ENCODE measurements at places on chromosomes 12 and 14. TPM values are rescaled to one million over a fixed set of nuclear protein-coding genes. Genes with fewer than 3 reads are reported as not detected.

DNA sequence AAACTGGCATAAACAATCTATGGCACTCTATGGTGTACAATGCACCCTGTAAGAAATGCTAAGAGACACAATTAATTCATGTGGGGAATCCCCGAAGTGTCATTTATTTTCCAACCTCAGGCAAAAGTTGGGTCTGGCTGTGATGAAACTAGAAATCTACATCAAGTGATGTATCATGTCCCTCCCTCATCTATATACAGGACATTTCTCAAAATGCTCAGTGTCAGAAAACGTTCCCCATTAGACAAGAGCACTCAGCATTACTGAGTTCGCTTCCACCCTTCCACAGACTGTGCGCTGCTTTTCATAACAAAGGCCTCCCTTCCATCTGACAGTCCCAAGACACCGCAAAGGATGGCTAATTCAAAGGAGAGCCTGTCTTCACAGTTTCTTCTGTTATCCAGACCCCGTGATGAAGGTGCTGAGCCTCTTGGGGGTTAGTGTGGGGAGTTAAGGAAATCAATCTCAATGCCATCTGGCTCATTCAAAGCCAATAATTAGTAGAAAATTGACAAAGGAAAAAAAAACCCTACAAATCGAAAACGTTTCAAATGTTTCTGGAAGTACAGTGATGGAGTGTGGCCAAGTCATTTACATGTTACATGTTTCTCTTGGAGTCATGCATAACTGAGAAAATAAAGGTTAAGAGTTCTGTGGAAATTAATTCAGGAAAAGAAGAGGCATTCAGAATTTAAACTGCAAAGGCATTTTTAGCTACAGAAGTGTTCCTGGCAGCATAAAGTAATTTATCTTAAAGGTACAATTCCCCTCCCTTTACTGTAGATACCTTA is 7.5 kb downstream of the CCDC88C start:
- DNase-seq: no peak
- peaks cover 10% of the 10 kb centered on the region for H3K4me1 ChIP-seq
- H3K4me3 ChIP-seq: no peak overlapping the region
- H3K27ac ChIP-seq: peak overlapping the region; percentile 62

GRCh38 chr12:121996945-121997612 is 24.6 kb upstream of the BCL7A start:
- H3K36me3 ChIP-seq: no peaks in the 10 kb centered on the region
- H3K27ac ChIP-seq: no peak overlapping the region
- no peak for DNase-seq
- H3K27me3 ChIP-seq: no peaks in the 10 kb centered on the region

DNA sequence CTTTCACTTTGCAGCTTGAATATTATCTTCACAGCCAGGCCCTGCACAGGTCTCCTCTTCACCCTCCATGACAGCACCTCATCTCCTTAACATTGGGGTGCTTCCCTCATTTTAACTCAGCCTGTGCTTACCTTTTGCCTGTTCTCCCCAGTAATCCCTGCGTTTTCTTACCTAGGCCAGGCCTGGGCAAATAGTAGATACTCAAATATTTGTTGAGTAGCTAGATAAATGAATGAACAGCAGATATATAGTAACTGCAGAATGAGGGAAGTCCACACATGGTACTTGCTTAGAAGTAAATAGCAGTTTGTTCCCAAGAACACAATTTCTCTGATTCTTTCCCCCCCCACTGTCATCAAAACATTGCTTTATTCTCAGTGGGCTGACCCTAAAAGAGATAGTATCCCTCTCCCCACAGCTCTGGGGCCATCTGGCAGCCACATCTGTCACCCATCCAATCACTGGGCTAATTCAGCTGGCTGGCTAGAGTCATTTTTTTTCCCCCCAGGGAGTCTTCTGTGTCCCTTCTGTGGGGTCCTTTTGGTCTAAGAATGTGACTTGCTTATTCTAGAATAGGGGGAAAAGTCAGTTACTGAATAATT is 43.2 kb downstream of the APPL2 start:
- no peak overlapping the region for H3K27ac ChIP-seq
- H3K4me1 ChIP-seq: no peaks in the 10 kb centered on the region
- DNase-seq: no peak
- H3K36me3 ChIP-seq: peaks cover 44% of the 10 kb centered on the region
- no peak overlapping the region for H3K4me3 ChIP-seq

DNA sequence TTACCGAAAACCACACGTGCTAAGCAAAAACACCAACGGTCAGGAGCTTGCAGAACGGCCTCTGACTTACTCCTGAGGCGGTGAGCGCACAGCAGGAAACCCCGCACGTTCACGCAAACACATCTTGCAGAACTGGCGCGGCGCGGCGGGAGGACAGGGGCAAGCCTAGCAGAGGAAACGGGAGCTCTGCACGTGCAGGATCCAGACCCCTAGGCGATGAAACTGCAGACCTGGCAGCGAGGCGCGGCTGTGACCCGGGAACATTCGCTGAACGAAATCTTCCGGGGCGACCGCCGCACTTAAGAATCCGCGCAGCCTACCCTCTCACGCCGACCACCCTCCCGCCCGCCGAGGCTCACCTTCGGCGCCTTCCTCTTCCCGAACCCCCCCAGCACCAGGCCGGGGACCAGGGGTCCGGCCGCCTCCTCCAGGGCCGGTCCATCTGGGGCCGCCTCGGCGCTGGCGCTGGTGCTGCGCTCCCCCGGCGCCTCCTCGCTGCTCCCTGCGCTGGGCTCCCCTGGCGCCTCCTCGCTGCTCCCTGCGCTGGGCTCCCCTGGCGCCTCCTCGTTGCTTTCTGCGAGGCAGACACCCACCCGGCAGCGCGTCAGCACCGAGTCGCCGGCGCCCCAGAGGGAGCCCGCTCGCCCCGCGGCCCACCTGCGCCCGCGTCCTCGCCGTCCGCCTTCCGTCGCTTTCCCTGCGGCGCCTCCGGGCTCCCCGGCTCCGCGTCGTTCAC is 615 bp downstream of the DDX51 start:
- peak overlapping the region; percentile 89 for H3K4me3 ChIP-seq
- peak overlapping the region; percentile 84 for H3K27ac ChIP-seq
- no peak for DNase-seq
- no peaks in the 10 kb centered on the region for H3K27me3 ChIP-seq
- peaks cover 22% of the 10 kb centered on the region for H3K4me1 ChIP-seq

- H3K4me1 ChIP-seq: no peaks in the 10 kb centered on the region
- H3K4me3 ChIP-seq: no peak overlapping the region
- H3K27me3 ChIP-seq: no peaks in the 10 kb centered on the region
- H3K36me3 ChIP-seq: no peaks in the 10 kb centered on the region
- H3K27ac ChIP-seq: no peak overlapping the region
- no peak for DNase-seq
Observed at GRCh38 chr12:25056011-25056410, 107.1 kb upstream of the BCAT1 start.

GRCh38 chr12:130162267-130162666 is at the start of gene FZD10:
Gene FZD10, plus strand, starts transcription at chr12:130162464. Its CDS starts 479 bp downstream, at chr12:130162943.
- peak within 1 kb of the TSS; percentile 29 for H3K4me3 ChIP-seq
- peaks cover 15% of the 10 kb centered on the region for H3K4me1 ChIP-seq
- DNase-seq: peak; percentile 26
- H3K27me3 ChIP-seq: peaks cover 87% of the 10 kb centered on the region
- no peaks in the 10 kb centered on the region for H3K36me3 ChIP-seq

DNA sequence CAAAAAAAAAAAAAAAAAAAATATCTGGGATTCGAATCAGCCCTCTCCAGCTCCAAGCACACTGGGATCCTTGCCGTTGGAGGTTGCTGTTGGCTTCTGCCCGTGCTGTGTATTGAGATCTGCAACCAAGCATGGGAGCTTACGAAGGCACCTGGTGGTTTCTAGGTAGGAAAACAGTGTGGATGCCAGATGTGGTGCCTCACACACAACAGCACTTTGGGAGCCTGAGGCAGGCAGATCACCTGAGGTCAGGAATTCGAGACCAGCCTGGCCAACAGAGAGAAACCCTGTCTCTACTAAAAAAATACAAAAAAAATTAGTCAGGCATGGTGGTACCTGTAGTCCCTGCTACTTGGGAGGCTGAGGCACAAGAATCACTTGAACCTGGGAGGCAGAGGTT is 47.4 kb downstream of the ATF7 start:
- H3K36me3 ChIP-seq: peaks cover 2% of the 10 kb centered on the region
- H3K27ac ChIP-seq: no peak overlapping the region
- no peak overlapping the region for H3K4me3 ChIP-seq
- H3K4me1 ChIP-seq: peaks cover 31% of the 10 kb centered on the region
- H3K27me3 ChIP-seq: no peaks in the 10 kb centered on the region
- DNase-seq: no peak

DNA sequence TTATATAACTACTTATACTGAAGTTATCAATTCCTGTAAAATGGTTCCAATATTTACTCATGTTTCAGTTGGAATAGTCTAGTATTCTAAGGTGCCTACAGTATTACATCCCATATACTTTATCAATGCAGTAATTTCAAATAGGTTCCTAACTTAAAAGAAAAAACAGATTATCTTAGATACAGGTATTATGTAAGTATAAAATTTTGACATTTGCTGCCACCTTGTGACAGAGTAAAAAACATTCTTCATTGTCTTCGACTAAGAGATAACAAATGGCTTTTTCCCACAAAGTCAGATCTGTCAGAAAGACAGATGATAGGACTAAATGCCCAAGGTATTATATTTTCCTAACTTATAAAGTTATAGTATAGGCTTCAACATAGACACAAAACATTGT is 78.7 kb downstream of the TXNDC16 start:
- H3K27me3 ChIP-seq: no peaks in the 10 kb centered on the region
- no peak overlapping the region for H3K4me3 ChIP-seq
- DNase-seq: no peak
- H3K27ac ChIP-seq: no peak overlapping the region

DNA sequence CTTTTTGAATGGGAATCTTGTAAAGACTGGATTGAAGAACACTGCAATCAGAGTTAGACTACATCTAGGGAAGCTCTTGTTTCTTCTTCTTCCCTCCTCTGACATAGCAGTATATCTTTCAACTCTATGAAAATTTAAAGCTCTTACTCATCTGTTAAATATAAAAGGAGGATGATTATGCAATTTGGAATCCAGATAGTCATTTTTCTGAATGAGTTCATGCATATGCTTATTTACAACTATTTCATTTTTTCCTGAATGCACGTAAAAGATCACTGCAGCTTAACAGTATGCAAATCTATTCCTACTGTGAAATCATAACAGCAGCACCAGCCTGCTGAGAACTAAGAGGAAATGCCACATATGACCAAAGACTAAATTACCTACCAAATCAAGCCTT is 133.5 kb upstream of the TMCC3 start:
- H3K27ac ChIP-seq: no peak overlapping the region
- no peak for DNase-seq
- no peak overlapping the region for H3K4me3 ChIP-seq
- no peaks in the 10 kb centered on the region for H3K36me3 ChIP-seq
- H3K4me1 ChIP-seq: no peaks in the 10 kb centered on the region

DNA sequence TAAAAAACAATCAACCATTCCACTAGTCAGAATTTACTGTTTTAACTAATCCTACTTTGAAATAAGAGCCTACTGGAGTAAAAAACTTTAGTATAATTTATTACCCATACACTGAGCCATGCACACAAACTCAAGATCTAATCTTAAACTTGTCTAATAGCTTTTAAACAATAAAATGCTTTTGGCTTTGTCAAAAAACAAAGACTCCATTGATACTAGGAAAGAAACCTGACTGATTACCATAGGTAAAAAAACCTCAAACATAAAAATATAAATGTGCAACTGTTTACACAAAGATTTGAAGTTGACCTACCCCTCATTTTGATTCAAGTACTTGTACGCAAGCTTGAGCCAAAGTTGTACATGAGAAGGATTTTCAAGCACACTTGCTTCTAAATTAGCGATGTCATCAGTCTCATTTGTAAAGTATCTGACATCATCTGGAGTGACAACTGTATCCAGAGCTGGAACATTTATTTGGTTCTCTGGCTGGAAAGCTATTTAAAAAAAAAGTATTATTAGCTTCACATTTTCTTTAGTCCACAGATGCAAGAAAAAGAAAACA is 36.1 kb downstream of the ZFC3H1 start:
- no peak overlapping the region for H3K4me3 ChIP-seq
- H3K27me3 ChIP-seq: no peaks in the 10 kb centered on the region
- no peak for DNase-seq
- no peaks in the 10 kb centered on the region for H3K36me3 ChIP-seq
- no peak overlapping the region for H3K27ac ChIP-seq
- no peaks in the 10 kb centered on the region for H3K4me1 ChIP-seq

- no peaks in the 10 kb centered on the region for H3K27me3 ChIP-seq
- H3K36me3 ChIP-seq: no peaks in the 10 kb centered on the region
- H3K4me1 ChIP-seq: peaks cover 14% of the 10 kb centered on the region
- DNase-seq: no peak
- H3K27ac ChIP-seq: no peak overlapping the region
Observed at GRCh38 chr12:115297445-115297844, 613.5 kb upstream of the TBX3 start.

- DNase-seq: no peak
- no peaks in the 10 kb centered on the region for H3K4me1 ChIP-seq
- H3K27ac ChIP-seq: no peak overlapping the region
- H3K36me3 ChIP-seq: no peaks in the 10 kb centered on the region
- no peak overlapping the region for H3K4me3 ChIP-seq
Observed at GRCh38 chr12:111064982-111065381, 144.6 kb upstream of the MYL2 start.

DNA sequence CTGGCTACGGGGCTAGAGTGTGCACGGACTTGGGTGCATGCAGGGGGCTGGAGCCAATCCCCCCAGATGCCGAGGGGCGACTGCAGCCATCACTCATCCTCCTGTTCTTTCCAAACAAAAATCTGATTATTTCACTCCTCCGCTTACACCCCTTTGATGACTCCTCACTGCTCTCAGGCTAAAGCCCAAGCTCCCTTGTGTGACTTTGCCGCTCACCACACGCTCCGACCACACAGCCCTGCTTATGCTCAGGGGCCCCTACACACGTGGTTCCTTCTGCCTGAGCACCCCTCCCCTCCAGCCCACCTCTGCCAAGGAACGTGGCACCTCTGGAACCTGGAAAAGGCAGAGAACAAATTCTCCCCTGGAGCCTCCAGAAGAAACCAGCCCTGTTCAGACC is 13.7 kb downstream of the CHFR start:
- H3K27me3 ChIP-seq: no peaks in the 10 kb centered on the region
- H3K36me3 ChIP-seq: peaks cover 32% of the 10 kb centered on the region
- DNase-seq: no peak
- H3K4me1 ChIP-seq: no peaks in the 10 kb centered on the region

DNA sequence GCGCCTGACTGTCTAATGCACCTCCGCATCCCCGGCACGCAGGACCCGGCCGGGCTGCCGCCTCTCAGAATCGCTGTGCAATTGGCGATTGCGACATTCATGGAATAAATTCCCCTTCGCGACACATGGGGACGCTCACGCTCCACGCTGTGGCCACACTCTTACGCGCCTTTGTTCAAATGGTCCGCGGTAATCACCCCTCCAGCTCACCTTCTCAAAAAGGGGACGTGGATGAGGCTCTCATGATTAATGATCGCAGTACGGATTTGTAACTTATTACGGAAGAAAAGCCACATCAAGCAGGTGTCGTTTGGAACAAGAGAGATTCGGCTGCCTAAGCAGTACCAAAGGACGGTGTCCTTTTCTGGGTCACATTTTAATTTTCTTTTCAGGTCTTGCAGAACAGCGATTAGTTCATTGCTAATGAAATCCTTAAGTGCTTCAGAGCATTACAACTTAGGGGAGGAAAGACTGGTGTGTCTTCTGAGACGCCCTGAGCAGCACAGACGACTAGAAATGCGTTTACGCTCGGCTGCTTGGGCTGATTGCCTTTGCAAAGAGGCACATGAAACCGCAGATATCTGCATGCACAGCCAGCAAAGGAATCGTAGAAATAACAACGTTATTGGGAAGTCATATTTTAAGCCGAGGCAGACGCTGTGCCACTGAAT is 37.3 kb upstream of the ADGRD1 start:
- H3K27me3 ChIP-seq: peaks cover 22% of the 10 kb centered on the region
- peak; percentile 30 for DNase-seq
- H3K36me3 ChIP-seq: no peaks in the 10 kb centered on the region
- H3K4me1 ChIP-seq: no peaks in the 10 kb centered on the region

Gene SMIM41
- total RNA-seq: 0.64 TPM

Gene FIGNL2
- not detected for total RNA-seq

Gene TTC9
- total RNA-seq: 1.3 TPM

Gene PLBD1
- 74.6 TPM for total RNA-seq

Gene TAS2R10
- total RNA-seq: not detected

Gene CAPZA3
- total RNA-seq: not detected

All from transverse colon (tissue), 4 donors.